ENCODE measurements at places on chromosomes 11 and 22.

DNA sequence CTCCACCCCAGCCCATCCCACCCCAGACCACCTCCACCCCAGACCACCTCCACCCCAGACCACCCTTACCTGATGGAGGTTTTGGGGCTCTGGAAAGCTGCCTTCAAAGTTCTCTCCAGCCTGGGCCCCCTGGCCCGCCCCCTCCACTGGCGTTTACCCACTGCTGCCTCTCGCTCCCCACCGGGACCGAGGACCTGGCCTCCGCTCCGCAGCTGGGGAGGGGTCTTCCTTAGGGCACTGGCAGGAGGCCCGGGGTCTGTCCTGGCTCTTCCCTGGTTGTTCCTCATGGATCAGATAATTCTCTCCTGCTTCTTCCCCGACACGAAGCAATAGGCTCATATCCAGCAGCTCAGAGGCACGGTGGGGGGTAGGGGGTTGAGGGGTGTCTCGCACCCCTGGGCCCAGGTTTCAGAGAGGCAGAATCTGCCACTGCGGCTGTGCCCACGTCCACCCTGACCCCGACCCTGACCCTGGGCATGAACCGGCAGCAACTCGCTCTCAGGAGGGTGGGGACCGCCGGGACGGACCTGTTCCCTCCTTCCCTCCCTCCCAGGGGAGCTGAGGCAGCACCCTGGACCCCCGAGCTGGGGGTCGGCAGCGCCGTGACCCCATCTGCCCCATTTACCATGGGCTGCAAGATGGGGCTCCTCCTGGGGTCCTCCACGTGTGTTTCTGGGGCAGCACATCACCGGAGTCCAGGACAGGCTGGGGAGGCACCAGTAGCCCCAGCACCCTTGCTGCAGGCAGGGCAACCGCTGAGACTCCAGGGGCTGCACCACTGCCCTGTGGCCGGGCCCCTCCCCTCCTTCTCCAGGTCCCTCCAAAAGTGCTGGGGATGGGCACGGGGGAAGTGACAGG lies 12.9 kb downstream of the KRTAP5-5 start:
- peaks cover 22% of the 10 kb centered on the region for H3K27me3 ChIP-seq
- no peak overlapping the region for H3K27ac ChIP-seq
- no peak overlapping the region for H3K4me3 ChIP-seq
- H3K4me1 ChIP-seq = no peaks in the 10 kb centered on the region
- DNase-seq = no peak

DNA sequence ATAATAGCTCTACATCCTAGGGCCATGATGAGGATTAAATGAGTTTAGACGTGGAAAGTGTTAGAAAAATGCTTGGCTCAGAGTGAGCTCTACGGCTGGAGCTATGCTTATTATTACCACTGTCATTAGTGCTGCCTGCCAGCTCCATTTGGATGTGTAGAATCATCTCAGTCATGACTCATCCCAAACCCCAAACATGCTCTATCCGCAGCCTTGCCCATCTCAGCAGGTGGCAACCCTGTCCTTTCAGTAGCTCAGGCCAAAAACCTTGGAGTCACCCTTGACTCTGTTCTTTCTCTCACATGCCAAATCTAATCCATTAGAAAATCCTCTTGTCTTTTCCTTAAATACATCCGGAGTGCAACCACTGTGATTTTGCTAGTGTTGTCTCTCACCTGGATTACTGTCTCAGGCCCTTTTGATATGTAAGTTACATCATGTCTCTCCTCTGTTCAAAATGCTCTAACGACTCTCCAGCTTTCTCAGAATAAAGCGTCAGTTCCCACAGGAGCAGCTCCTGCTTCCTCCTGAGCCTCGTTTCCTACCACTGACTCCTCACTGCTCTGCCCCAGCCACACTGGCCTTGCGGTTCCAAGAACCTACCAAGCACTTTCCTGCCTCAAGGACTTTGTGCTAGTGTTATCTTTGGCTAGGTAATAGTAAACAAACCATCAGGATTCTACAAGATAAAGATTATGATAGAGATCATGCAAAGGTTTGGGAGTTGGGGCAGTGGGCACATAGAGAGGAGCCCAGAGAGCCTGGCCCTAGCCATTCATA lies 10.5 kb upstream of the CHRM1 start:
- H3K27ac ChIP-seq = no peak overlapping the region
- no peaks in the 10 kb centered on the region for H3K36me3 ChIP-seq
- DNase-seq = no peak
- peaks cover 12% of the 10 kb centered on the region for H3K27me3 ChIP-seq
- H3K4me3 ChIP-seq = no peak overlapping the region

- no peak overlapping the region for H3K27ac ChIP-seq
- no peak overlapping the region for H3K4me3 ChIP-seq
- no peaks in the 10 kb centered on the region for H3K27me3 ChIP-seq
- peaks cover 5% of the 10 kb centered on the region for H3K4me1 ChIP-seq
- DNase-seq = no peak
- H3K36me3 ChIP-seq = no peaks in the 10 kb centered on the region
These were observed 8.5 kb downstream of the RAB6A start for GRCh38 chr11:73752216-73752867.

DNA sequence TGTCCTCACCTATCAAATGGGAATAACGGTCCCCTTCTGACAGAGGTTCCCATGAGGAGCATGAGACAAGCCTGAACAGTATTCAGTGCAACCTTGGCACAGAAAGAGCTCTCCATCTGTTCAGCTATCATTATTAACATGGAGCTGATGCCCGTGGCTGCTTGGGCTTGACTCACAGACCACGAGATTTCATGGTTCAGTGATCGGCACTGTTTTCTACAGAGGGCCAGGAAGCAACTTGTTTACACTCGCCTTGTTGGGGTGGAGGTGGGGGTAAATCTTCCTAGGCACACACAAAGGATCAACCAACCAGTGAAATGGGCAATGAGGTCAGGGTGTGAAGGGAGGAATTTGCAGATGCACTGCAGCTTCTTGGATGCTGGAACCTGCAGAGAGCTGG lies 88.2 kb downstream of the CWC15 start:
- no peaks in the 10 kb centered on the region for H3K4me1 ChIP-seq
- no peaks in the 10 kb centered on the region for H3K36me3 ChIP-seq
- H3K27me3 ChIP-seq = no peaks in the 10 kb centered on the region
- no peak for DNase-seq

DNA sequence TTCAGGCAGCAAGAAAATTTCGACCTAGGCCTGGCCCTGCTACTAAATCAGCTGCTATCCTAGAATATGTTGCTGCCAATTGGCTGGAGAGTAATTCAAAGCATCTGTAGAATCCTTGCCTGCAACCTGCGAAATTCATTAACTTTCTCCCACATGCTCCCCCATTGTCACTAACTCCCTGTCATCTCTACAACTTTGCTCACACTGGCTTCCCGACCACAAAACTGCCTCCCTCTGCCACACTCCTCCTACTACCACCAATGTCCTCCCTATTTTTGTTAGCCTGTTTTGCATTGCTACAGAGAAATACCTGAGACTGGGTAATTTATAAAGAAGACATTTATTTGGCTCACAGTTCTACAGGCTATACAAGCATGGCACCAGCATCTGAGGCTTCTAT lies 570.6 kb downstream of the INSC start:
- no peak overlapping the region for H3K4me3 ChIP-seq
- H3K36me3 ChIP-seq = no peaks in the 10 kb centered on the region
- no peak overlapping the region for H3K27ac ChIP-seq
- DNase-seq = no peak

GRCh38 chr11:74135127-74135840 lies 35.5 kb downstream of the C2CD3 start:
- peaks cover 10% of the 10 kb centered on the region for H3K4me1 ChIP-seq
- H3K36me3 ChIP-seq = peaks cover 90% of the 10 kb centered on the region
- no peaks in the 10 kb centered on the region for H3K27me3 ChIP-seq
- H3K4me3 ChIP-seq = no peak overlapping the region
- DNase-seq = no peak

DNA sequence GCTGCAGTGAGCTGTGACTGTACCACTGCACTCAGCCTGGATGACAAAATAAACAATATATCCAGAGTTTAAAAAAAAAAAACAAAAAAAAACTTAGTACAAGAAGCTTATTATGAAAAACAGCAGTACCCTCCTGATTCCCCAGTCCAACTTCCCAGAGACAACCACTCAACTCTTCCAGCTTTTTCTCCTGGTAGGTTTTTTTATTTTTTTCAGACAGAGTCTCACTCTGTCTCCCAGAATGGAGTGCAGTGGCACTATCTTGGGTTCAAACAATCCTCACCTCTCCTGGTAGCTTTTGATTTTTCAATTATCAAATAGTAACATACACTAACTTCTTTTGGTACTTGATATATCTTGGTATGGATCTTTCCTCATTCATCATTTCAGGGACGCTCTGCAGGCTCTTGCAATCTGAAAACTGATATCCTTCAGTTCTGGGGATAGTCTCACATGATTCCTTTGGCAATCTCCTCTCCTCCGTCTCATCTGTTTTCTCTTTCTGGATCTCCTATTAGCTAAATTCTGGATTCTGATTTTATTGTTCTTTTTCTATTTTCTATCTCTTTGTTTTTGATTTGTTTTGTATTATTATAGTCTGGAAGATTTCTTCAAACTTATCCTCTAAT lies 44.9 kb downstream of the ALG9 start:
- no peak overlapping the region for H3K4me3 ChIP-seq
- no peak overlapping the region for H3K27ac ChIP-seq
- H3K36me3 ChIP-seq = peaks cover 37% of the 10 kb centered on the region
- no peak for DNase-seq
